ENCODE measurements at places on chromosomes 16 and 17.

DNA sequence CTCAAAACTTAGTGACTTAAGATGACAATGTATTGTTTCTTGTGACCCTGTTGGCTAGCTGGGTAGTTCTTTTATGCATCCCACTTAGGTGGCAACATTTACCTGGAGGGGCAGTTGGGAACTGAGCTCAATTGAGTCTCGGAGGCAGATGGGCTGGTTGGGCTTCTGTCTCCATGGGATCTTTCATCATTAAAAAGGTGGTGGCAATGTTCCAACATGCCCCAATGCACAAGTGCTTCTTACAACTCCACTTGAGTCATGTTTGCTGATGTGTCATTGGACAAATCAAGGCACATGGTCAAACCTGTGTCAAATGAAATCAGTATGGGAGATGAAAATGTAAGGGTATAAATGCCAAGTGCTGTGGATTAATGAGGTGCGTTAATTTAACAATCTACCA is 11.7 kb upstream of the HS3ST3B1 start:
- no peak for DNase-seq

GRCh38 chr16:64627781-64628180 is 494.1 kb downstream of the CDH11 start:
- no peak for DNase-seq

- DNase-seq: no peak
Observed at GRCh38 chr17:47897561-47897960, 1.5 kb downstream of the SP2 start.

DNA sequence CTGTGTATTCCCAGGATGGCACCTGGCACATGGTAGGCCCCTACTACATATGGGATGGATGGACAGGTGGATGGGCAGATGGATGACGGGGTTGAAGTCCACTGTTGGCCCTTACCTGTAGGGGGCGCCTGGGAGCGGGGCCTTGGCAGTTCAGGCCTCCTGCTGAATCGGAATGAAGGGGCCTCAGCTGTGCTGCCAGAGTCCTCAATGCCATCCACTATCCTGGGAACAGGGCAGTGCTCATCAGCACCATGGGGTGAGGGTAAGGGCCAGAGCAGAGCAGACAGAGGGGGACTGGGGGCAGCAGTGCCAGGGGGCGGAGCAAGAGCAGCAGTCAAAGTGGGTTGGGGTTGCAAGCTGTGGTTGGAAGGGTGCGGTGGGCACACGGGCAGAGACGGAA is 8.3 kb upstream of the RAB5C start:
- DNase-seq: no peak

GRCh38 chr17:78862073-78863023 is 21.7 kb upstream of the USP36 start:
- DNase-seq: peak; percentile 95

- no peak for DNase-seq
Observed at GRCh38 chr16:84594725-84595038, 23.2 kb downstream of the COTL1 start.

DNA sequence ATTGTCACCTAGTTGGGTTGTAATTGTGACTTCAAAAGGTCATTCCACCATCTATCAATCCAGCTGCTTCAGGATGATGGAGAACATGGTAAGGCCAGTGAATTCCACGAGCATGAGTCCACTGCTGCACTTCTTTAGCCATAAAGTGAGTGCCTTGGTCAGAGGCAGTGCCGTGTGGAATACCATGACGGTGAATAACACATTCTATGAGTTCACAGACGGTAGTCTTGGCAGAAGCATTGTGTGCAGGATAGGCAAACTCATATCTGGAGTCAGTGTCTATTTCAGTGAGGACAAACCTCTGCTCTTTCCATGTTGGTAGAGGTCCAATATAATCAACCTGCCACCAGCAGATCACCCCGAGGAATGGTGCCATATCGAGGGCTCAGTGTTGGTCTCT is 650.9 kb downstream of the KCNJ2 start:
- peak; percentile 27 for DNase-seq

GRCh38 chr17:77856551-77857305 is 101.8 kb upstream of the TNRC6C start:
- no peak for DNase-seq

DNA sequence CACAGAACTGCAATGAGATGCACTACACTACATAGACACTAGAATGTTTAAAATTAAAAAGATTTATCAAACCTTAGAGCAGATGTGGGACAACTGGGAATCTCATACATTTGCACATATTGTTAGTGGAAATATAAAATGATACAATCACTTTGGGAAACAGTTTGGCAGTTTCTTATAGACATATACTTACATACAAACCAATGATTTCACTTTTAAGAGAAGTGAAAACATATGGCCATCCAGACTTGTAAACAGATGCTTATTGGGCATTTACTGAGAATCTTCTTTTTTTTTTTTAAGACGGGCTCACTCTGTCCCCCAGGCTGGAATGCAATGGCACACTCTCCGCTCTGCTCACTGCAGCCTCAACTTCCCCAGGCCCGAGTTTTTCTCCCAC is 50.1 kb downstream of the AXIN2 start:
- no peak for DNase-seq

- no peak for DNase-seq
Observed at GRCh38 chr17:67223924-67224323, 21.1 kb downstream of the HELZ start.

DNA sequence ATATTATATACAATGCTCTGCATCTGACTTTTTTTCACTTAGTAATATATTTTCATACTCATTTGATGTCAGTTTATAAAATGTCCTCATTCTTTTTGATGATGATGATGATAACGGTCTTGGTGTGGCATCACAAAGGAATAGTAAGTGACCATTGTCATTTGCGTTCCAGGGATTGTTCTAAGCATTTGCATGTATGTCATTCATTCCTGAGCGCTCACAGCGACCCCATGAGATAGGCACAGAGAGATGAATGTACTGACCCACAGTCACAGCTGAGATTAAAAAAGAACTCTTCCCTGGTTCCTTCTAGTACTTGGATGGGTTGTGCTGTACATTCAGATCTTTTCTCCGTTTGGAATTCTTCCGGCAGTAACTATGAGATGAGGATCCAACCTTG is 21.2 kb upstream of the MSI2 start:
- no peak for DNase-seq

Measured in fibroblast of upper back skin (primary cell).